Peyer's patch (tissue), 4 donors: ENCODE measurements at places on chromosomes 7 and 10. TPM values are rescaled to one million over a fixed set of nuclear protein-coding genes. Genes with fewer than 3 reads are reported as not detected.

DNA sequence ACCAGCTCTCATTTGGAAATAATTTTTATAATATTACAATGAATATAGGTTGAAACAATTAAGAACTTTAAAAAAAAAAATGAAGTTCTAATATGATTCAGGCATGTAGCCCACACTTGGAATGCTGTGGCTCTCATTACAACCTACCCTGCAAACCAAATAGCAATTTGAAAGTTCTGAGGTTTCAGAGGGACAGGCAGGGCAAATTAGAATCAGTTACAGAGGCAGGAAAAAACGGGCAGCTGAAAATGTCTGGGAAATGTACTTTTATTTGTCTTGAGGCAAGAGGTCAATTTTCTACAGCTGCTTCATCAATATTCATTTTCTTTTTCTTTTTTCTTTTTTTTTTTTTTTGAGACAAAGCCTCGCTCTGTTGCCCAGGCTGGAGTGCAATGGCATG, 95.3 kb downstream of the PIP4K2A start:
- DNase-seq, result no peak

DNA sequence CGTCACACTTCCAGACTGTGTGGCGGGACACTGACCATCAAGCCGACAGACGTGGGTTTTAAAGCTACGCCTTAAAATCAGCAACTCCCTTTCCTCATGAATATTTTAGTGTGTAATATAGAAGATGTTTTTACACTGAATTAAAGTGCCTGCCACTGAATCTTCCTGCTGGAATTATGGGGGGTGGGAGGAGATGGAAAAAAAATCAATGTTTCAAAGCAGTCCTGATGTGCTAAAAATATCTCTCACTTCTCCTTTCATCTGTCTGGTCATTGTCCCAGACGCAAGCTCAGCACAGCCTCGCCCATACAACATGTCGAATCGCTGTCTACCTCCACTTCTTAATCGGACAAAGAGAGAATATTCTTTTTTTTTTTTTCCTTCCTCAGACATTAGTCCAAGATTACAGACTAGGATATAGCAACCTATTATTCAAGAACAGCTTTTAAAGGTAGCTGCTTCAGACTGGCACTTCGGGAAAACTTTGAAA, 165.1 kb upstream of the KLF14 start:
- DNase-seq, result no peak

- no peak for DNase-seq
These were observed 39.3 kb downstream of the TMEM178B start for GRCh38 chr7:141113131-141113530.

Gene SLC13A1
- total RNA-seq, result not detected

DNA sequence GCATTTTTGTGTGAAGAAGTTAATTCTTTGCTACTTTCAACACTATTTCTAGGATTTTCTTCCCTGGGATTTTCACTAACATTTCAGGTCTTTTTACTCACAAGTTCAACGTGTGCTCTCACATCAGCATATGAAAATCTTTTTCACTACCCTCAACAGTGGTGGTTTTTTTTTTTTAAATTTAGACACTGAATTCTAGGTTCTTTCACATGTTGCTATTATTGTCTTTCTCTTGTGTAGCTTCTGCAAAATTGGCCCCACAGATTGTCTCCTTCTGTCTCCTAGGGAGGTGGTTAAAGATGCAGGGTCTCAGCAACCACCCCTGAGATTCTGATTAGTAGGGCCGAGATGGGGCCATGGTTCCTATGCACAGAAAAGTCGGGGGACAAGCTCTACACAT, 165.0 kb upstream of the GPR26 start:
- no peak for DNase-seq

DNA sequence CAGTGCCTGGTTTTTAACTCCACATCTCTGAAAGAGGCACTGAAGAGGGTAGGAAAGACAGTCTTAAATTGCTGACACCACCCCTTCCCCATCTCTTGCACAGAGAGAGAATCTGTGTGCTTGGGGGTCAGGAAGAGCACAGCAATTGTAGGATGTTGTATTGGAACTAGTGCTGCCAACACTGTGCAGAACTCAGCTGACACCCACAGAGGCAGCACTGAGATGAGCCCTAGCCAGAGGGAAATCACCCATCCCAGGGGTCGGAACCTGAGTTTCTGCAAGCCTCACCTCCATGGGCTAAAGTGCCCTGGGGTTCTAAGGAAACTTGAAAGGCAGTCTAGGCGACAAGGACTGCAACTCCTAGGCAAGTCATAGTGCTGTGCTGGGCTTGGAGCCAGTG, 11.0 kb upstream of the TNKS2 start:
- DNase-seq, result no peak

Gene COL13A1
- 0.94 TPM for total RNA-seq

- no peak for DNase-seq
These were observed 372.4 kb downstream of the SUGCT start for GRCh38 chr7:40507166-40507565.

DNA sequence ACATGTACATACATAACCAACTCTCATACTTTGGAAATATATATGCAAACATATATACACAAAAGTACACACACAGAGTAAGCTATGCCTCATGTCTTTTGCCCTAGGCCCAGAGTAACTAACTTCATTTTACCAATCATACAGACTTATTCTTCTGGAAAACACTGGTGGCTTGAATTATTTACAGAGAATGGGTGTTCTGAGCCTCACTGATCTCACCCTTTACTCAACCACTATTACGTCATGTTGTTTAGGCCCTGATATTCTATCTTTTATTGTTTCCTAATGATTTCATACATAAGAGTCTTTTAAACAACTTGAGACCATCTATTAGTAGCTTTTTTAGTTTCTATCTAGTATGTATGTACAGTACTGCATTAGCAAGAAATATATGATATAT, 43.0 kb downstream of the ANK3 start:
- DNase-seq, result no peak

DNA sequence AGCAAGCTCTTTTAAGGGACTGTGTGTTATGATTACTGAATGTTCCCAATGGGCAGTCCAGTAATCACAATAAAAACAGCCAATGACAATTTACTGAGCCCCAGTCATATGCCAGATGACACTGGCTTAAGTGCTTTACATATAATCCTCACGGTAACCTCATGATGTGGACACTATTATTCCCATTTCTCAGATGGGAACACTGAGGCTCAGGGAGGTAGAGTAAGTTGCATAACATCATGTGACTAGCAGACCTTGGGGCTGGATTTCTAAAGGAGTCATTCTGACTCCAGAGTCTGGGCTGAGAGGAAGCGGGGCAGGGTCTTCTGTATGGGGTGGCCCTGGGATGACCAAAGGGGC, 7.6 kb upstream of the RBM20 start:
- no peak for DNase-seq

DNA sequence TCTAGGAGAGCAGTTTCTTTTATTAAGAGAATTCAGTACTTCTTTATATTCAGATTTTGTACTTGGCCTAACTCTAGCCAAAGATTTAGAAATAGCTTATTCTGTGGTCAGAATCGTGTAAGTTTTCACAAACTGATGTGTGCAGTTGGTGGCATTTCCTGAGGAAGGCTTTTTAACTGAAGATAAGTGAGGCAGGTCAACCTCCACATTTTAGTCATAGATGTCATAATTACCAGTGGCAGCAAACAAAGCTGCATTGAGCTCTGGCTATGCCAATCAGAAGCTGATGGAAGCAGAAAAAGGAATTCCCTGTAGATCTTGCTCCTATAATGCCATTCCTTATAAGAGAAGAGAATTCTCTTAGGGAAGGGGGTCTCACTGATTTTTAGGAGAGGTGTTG, 141.3 kb upstream of the SP8 start:
- no peak for DNase-seq

DNA sequence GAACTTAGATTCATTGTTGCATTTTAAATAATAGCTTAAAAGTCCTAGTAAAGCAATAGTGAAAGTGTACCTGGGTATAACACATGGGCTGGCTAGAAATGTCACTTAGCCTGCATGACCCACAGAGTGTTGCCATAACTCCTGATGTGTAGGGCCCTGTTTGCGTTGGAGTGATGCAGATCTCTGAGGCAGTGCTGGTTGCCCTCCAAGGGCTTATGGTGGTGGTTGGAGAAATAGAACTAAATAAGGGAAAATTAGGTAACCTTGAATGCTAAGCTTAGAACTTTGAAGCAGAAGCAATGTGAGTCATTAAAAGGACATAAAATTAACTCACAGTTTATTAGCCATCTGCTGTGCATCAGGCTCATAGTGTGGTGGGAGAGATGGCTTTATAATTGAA, 105.7 kb downstream of the CCNY start:
- DNase-seq, result no peak

Gene LRGUK
- 1.4 TPM for total RNA-seq
